M059J (cell line): ENCODE measurements at places on chromosomes 1 and 21. TPM values are rescaled to one million over a fixed set of nuclear protein-coding genes. Genes with fewer than 3 reads are reported as not detected.
A peak's percentile ranks its signal among the peaks of the same experiment; 100 is the strongest.

- no peak for DNase-seq
Measured at GRCh38 chr1:183131166-183131565, 54.9 kb upstream of the LAMC2 start.

DNA sequence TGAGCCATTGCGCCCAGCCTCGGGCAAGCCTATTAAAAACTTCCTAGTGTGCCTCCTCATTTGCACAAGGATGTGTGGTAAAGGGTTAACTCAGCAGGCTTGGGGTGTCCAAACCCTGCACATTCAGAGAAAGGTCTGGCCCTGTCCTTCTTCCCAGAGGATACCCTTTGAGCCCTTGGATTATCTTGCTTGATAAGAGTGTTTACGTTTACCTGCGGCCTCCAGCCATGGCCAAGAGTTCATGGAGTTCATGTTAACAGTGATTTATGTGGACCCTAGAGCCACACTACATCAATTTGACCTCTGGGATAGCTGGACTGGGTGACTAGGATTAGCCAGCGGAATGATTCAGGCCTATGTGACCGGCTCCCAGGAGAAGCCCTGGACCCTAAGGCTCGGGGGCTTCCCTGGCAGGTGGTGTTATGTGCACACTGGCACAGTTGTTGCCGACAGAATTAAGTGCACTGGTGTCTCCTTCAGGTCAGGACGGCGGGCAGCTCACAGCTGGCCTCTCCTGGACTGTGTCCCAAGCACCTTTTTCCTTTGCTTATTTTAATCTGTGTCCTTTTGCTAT, 7.7 kb upstream of the TCP10L start:
- no peak for DNase-seq

GRCh38 chr1:13807209-13807608, 107.2 kb downstream of the PRDM2 start:
- peak; percentile 7 for DNase-seq

GRCh38 chr21:38383411-38384237, 114.7 kb downstream of the ERG start:
- DNase-seq: no peak

GRCh38 chr21:29233256-29233546, 65.5 kb upstream of the BACH1 start:
- no peak for DNase-seq

DNA sequence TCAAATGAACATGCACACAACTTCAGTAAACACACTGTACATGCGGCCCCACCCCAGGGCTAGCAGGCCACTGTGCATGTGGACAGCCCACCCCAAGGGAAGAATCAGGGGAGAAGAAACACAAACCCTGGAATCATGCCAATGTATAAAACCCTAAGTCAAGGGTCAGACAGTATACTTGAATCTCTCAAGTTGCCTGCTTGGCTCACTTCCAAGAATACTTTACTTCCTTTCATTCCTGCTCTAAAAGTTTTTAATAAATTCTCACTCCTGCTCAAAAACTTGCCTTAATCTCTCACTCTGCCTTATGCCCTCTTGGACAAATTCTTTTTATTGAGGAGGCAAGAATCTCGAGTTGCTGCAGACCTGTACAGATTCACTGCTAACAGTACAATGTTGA, 231.2 kb upstream of the CACYBP start:
- no peak for DNase-seq

DNA sequence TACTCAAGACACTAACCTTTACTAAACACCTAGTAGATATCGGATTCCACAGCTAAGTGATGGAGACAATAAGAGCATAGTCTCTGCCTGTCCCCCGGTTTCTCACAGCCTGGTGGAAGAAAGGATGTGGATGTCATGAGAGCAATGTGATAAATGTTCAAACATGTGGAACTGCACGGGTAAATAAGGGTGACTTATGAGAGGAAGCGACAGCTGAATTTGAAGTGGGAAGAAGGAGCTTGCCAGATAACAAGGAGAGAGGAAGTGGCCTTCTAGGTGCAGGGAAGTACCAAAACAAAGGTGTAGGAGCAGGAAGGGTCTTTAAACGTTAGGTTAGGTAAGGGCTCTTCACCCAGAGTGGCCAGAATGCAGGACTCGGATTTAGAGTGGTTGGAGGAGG, 178.6 kb upstream of the NRIP1 start:
- DNase-seq: no peak

GRCh38 chr1:104765085-104765484, 1015.4 kb downstream of the AMY1C start:
- DNase-seq: no peak

- DNase-seq: no peak
Measured at GRCh38 chr1:90443354-90443753, 273.7 kb downstream of the BARHL2 start.

- DNase-seq: peak; percentile 92
Measured at GRCh38 chr1:232704694-232705680, 75.1 kb upstream of the SIPA1L2 start.

- peak; percentile 99 for DNase-seq
Measured at GRCh38 chr1:34199927-34200326, 23.2 kb downstream of the C1orf94 start.

- DNase-seq: no peak
Measured at GRCh38 chr21:44332383-44332782, 6.8 kb downstream of the CFAP410 start.

GRCh38 chr1:20723159-20723536, 5.3 kb upstream of the KIF17 start:
- no peak for DNase-seq

DNA sequence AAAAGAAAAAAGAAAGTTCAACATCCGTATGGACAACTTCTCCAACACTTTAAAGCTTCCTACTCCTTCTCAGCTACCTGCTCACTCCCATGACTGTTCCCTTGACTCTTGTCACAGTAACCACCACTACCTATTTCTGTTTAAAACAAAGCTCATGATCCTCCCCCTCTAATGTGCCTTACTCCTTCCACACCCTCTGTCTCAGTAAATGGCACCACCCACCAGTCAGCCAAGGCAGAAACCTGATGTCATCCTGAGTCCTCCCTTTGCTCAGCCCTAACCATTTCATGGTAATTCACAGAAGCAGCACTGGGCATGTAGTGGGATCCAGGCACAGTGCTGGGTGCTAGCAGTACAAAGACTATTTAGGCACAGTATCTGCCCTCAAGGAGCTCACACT, 63.0 kb upstream of the PPM1J start:
- no peak for DNase-seq

- DNase-seq: no peak
Measured at GRCh38 chr1:109805486-109806165, 41.9 kb upstream of the EPS8L3 start.

DNA sequence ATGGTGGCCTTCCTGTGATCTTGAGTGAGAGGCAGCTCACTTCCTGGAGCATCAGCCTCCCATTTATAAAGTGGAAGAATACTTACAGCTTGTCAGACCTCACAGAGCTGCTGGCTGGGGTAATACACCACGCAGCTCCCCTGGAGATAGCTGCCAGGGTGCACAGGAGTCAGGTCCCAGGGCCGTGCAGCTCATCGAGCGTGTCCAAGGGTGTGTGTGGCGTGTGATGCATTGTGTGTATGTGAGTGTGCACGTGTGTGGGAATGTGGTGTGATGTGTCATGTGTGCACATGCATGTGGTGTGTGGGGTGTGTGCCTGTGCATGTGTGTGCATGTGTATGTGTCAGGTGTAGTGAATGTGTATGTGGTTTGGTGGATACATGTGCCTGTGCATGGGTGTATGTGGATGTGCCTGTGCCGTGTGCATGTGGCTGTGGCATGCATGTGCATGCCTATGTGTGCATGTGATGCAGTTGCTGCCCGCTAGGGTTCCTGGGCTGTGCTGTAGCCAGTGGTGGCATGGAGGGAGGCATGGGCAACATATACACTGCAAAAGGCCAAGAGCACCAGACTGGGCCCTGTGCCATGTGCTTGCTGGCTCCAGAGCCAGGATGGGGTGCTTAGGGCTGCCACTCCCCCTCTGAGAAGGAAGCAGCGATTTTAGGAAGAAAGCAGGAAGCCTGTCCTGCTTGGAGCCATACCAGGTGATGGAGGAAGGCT, 24.6 kb downstream of the WNT3A start:
- DNase-seq: no peak

GRCh38 chr1:58183286-58183685, 363.2 kb downstream of the OMA1 start:
- no peak for DNase-seq

- peak; percentile 65 for DNase-seq
Measured at GRCh38 chr1:93437976-93438605, 9.8 kb upstream of the FNBP1L start.

DNA sequence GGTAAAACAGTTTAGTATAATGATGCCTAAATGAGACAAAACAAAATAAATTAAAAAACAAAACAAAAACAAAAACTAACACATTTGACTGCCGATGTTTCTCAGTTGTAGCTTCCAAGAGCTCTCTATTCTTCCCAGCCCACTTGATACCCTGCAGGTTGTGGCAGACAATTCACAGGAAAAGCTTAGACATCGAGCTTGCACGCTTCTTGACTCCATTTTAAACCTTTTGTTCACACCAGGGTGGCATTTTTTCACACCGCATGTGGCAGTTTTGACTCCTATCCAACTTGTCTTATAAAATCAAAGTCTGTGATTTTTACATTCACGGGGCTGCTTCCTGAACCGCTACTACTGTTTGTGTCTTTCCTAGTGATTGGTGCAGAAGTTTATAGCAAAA, 575.9 kb downstream of the USP25 start:
- DNase-seq: peak; percentile 42

GRCh38 chr1:68521286-68521685, 24.4 kb upstream of the DEPDC1 start:
- no peak for DNase-seq

- peak; percentile 85 for DNase-seq
Measured at GRCh38 chr1:218412171-218412570, 67.0 kb downstream of the TGFB2 start.

GRCh38 chr21:45699251-45699942, 55.9 kb downstream of the PCBP3 start:
- no peak for DNase-seq

GRCh38 chr1:54597455-54598030, 25.8 kb downstream of the FAM151A start:
- DNase-seq: no peak

GRCh38 chr1:150516616-150517015, 1.1 kb downstream of the FALEC start:
- DNase-seq: peak; percentile 24

- peak; percentile 5 for DNase-seq
Measured at GRCh38 chr1:48767975-48768510, 8.6 kb downstream of the BEND5 start.

DNA sequence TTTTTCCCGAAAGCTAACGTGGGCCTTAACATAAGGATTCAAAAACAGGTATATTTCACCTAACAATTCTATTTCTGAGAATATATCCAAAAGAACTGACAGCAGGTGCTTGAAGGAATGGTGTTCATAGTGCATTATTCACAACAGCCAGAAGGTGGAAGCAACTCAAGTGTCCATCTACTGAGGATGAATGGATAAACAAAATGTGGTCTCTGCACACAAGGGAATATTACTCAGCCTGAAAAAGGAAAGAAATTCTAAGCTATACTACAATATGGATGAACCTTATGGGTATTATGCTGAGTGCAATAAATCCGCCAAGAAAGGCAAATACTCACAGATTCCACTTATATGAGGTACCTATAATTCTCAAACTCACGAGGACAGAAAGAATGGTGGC, 6.1 kb upstream of the RIPPLY3 start:
- peak; percentile 26 for DNase-seq

- peak; percentile 83 for DNase-seq
Measured at GRCh38 chr1:24762133-24762676, 17.0 kb downstream of the CLIC4 start.

DNA sequence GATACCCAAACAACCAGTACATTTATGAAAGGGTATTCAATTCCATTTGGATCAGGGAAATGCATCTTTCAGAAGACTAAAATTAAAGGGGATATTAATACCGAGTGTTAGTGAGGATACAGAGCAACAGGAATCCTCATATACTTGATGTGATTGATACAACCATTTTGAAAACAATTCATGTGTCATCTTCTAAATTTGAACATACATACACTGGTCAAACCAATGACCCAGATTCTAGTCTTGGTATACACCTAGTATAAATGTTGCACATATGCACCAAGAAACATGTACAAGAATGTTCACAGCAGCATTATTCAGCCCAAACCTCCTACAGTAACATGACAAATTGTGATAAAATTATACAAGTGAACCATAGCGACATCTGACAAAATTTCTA, 58.6 kb downstream of the ZNF644 start:
- DNase-seq: no peak

DNA sequence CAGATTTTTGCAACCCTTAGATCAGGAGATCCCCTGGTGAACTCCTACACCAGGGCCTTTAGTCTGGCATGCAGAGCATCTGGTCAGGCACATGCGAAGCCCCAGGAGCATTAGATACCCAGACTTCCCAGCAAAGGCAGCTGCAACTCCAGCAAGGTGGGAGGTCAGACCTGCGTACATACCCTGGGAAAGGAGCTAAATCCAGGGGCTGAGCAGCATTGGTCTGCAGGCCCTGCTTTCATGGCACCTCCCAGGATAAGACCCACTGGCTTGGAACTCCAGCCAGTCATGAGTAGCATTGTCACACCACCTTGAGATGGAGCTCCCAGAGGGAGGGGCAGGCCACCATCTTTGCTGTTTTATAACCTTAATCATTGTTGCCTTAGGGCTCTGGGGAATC, 92.3 kb downstream of the KCNT2 start:
- DNase-seq: no peak

DNA sequence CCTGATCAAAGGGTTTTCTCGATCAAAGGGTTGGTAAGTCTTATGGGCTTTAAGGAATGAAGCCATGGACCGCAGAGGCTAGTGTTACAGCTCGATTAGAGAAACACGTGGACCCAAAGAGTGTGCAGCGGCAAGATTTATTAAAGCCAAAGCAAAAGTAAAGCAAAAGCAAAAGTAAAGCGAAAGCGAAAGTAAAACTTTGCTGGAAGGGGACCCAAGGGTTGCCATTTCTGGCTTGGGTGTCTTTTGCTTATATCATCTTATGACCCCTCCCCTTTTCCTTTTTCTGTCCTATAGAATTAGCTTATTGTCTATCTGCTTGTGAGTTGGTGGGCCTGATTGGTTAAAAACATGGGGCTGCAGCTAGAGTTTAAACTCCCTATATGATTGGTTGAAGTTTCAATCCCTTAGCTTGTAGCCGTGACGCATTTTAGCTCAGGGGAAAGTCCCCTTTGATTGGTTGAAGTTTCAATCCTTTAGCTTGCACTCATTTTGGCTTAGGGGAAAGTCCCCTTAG, 957.0 kb downstream of the AMY1C start:
- peak; percentile 76 for DNase-seq

GRCh38 chr21:28944296-28944695, 48.4 kb downstream of the LTN1 start:
- no peak for DNase-seq

GRCh38 chr1:201137579-201138310, 10.8 kb upstream of the ASCL5 start:
- peak; percentile 92 for DNase-seq

- no peak for DNase-seq
Measured at GRCh38 chr21:37055271-37055855, 17.5 kb downstream of the PIGP start.

GRCh38 chr1:189429610-189430009, 1048.1 kb downstream of the BRINP3 start:
- DNase-seq: peak; percentile 7

GPR37L1 gene
- not detected in 2 replicates for total RNA-seq

MYOC gene
- total RNA-seq: not detected in 2 replicates

PRSS38 gene
- total RNA-seq: not detected in 2 replicates

ITLN2 gene
- total RNA-seq: not detected in 2 replicates

SPATC1L gene
- 17.4 and 21.6 TPM in 2 replicates for total RNA-seq

FALEC gene
- not detected in 2 replicates for total RNA-seq

IQCC gene
- total RNA-seq: 6.9 and 8.7 TPM in 2 replicates
